CD4-positive, alpha-beta T cell treated with Interleukin-17A for 4 hours (primary cell): ENCODE measurements at places on chromosomes 12 and 14.

DNA sequence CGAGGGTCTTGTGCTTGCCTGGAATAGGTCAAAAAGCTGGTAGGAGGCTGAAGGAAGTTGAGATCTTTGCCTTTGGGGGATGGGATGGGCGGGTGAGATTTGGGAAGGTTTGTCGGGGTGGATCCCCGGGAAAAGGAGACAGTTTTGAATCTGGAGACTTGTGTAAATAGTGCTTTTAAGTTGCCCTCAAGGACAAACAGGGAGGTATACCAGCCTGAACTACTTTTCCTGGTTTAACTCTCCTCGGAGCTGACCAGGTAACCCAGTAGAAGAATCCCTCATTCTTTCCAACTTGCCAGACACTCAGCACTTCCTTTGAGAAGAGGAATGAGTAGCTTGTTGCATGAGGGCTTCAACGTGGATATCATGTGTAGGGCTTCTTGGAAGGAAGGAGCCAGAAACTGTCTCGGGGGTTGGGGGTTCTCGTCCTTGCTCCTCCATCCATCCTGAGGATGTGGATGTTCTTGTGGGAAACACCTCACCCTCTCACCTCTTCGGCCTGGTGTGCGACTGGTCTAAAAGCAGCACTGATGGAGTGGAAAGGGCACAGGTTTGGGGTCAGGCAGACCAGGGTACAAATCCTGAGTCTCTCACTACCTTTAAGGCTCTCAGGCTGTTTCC lies 1.9 kb downstream of the TEAD4 start:
- no peak for DNase-seq

- peak; percentile 54 for DNase-seq
Observed at GRCh38 chr12:11765817-11766794, 116.6 kb downstream of the ETV6 start.

GRCh38 chr12:49332441-49332861 lies 4.5 kb downstream of the C1QL4 start:
- DNase-seq: no peak

- no peak for DNase-seq
Observed at GRCh38 chr12:39309516-39309915, 133.4 kb downstream of the KIF21A start.

DNA sequence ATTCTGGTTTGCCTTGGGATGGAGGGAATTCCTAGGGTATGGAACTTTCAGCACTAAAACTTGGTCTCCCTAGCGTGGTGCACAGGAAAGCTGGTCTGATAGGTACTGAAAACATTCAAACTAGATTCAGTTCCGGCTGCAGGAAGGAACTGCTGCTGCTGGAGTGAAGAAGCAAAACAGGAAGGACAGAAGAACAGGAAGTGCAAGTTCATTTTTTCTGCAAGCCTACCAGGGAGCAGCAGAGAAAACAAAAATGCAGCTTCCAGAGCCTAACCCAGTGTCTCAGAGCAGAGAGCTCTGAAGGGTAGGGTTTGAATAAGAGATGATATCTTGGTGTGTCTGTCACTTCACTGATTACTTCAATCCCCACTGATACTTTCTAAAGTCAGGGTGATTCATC lies 165.2 kb downstream of the VRK1 start:
- peak; percentile 58 for DNase-seq

- DNase-seq: no peak
Observed at GRCh38 chr14:22614240-22614799, 16.2 kb downstream of the ABHD4 start.

DNA sequence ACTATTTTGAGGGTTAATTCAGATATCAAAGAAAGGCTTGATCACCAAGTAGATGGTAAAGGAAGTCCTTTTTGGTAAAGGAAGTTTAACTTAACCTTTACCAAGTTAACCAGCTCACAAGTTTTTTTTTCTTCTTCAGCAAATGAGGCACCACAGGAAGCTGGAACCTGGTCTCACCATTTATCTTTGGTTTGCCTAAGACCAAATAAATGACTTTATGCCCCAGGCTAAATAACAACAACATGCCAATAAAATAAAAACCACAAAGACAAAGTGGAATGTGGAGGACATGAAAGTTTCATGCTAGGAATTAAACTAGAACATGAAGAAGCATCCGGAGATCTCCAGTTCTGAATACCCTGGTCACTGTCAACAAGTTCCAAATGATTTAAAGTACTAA lies 116.8 kb upstream of the PRICKLE1 start:
- no peak for DNase-seq

- DNase-seq: no peak
Observed at GRCh38 chr12:127656266-127656665, 610.7 kb upstream of the TMEM132C start.

DNA sequence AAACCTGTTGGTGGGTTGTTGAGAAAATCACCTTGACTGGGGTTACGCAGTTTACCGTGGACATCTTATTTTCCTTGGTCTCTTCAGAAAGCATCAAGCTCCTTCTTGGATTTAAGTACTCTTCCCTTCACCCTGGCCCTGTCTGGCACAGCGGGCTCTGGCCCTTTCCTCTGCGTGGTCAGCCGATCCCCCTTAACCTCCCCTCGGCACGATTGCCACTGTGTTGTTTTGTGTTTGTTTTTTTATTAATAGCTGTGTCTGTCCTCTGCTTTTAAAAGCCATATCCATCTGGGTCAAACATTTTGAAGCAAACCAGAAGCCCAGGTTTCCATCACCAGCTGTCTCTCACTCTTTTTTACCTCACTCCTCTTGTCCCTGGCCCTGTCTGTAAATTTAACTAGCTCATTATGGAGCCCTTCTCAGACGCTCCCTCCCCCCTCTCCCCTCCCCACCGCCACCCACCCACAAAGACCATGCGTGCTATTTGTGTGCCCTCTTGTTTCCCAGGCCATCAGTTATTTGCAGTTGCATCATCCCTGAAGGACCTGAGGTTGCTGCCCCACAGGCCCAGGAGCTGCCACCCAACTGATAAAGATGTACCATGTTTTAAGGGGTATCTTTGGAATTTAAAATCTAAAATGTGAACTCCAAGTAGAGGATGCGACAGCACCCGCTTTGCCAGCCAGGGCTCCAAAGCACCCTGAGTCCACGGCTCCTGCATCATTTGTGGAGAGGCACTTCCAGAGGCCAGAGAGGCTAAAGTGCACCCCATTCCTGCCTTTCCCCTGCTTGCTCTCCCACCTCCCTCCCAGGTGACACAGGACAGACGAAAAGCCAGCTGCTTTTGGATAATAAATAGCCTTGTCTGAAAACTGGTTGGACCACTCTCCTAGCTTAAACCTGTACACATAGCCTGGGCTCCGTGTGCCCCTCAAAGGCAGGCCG lies 3.9 kb downstream of the BCL11B start:
- DNase-seq: peak; percentile 68

- DNase-seq: no peak
Observed at GRCh38 chr12:25357595-25357994, 106.9 kb upstream of the KRAS start.

DNA sequence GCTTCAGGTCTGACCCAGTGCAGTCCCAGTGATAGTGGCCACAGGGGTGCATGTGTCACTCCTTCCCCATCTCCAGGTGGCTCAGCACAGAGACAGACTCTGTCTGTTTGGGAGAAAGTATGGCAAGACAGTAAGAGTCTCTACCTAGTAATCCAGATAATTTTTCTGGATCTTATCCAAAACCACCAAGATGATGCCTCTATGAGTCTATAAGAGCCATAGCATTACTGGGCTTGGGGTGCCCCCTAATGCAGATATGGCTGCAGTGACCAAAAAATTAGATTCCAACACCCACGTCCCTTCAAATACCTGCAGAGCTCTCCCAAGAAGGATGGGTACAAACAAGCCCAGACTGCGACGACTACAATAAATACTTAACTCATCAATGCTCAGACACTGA lies 123.8 kb downstream of the GRIP1 start:
- no peak for DNase-seq

GRCh38 chr12:6292606-6293005 lies 17.9 kb upstream of the PLEKHG6 start:
- no peak for DNase-seq

GRCh38 chr12:122184517-122184916 lies 1.6 kb downstream of the LRRC43 start:
- DNase-seq: no peak

GRCh38 chr14:59046746-59047145 lies 141.7 kb upstream of the DAAM1 start:
- no peak for DNase-seq

DNA sequence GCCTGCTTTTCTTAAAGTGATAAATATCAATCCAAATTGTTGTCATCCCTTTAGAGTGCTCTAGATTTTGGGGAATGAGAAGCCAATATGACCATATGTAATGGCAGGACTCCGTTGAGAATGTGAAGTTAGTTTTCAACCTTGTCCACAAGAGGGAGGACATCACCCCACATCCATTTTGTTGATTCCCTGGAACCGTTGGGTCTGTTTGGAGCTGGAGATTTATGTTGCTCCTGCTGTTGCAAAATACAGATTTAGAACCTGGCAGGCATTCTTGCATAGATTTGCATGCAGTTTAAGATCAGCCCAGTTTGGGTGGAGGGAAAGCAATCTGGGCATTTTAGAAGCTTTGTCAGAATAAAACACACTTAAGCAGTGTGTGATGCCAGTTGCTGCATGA lies 620.1 kb downstream of the NRXN3 start:
- DNase-seq: no peak

- no peak for DNase-seq
Observed at GRCh38 chr12:110234755-110235154, 46.3 kb upstream of the ATP2A2 start.

- peak; percentile 74 for DNase-seq
Observed at GRCh38 chr12:92034858-92035401, 110.7 kb downstream of the BTG1 start.

- no peak for DNase-seq
Observed at GRCh38 chr14:61479746-61480502, 158.5 kb downstream of the PRKCH start.

GRCh38 chr14:90940318-90940962 lies 120.0 kb downstream of the RPS6KA5 start:
- DNase-seq: no peak

DNA sequence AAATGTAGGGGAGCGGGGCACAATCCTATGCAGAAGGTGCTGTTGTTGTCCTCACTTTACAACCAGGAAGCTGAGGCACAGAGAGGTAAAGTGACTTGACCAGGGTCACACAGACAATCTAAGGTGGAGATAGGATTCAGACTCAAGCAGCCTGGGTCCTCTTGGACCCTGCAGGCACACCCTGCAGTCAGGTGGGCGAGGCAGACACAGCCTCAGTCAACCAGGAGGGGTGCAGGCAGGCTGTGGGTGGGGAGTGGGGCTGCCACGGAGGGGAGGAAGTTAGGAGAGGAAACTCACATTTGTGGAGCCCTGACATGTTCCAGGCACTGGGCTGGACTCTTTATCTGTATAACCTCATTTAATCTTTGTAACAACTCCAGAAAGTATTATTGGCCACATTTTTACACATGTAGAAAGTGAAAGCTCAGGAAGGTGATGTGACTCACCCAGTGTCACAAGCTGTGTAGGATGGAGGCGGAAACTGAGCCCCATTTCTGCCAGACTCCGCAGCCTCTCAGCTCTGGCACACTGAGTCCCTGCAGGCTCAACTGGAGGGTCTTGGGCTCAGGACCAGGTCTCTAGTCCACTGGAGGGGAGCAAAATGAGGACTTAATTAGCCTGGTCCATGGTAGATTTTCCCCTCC lies 24.9 kb upstream of the CHGA start:
- peak; percentile 31 for DNase-seq

GRCh38 chr12:15982471-15982870 lies 71.3 kb downstream of the DERA start:
- no peak for DNase-seq

GRCh38 chr12:92696216-92696615 lies 6.6 kb upstream of the PLEKHG7 start:
- no peak for DNase-seq

- no peak for DNase-seq
Observed at GRCh38 chr12:52495389-52495788, 2.3 kb upstream of the KRT6A start.

GRCh38 chr12:64273527-64274403 lies 51.7 kb upstream of the KICS2 start:
- DNase-seq: peak; percentile 39

DNA sequence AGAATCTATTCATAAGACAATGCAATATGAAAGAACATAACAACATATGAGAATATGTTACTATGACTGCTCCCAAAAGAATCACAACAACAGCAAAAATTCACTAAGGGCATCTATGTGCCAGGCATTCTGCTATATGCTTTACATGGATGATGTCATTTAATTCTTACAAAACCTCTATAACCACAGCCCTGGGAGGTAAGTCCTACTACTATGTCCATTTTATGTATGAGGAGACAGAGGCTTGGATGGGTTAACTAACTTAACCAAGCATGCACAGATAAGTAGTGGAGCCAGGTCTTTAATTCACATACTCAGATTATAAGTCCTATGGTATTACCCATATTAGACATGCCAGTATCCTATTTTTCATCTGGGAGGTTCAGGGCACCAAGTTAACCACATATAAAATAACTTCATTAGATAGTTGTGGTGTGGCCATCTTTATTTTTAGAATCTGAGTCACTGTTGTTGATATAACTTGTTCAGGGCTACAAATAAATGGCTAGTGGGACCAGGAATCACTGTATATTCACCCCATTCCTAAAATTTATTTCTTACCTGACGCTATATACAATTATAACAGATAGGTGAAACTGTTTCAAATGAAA lies 33.2 kb upstream of the RAD51AP1 start:
- no peak for DNase-seq

- peak; percentile 50 for DNase-seq
Observed at GRCh38 chr12:1533602-1534304, 60.6 kb downstream of the FBXL14 start.

GRCh38 chr14:91300957-91301356 lies 56.5 kb upstream of the GPR68 start:
- no peak for DNase-seq

GRCh38 chr12:46965880-46966279 lies 113.5 kb upstream of the PCED1B start:
- DNase-seq: no peak

DNA sequence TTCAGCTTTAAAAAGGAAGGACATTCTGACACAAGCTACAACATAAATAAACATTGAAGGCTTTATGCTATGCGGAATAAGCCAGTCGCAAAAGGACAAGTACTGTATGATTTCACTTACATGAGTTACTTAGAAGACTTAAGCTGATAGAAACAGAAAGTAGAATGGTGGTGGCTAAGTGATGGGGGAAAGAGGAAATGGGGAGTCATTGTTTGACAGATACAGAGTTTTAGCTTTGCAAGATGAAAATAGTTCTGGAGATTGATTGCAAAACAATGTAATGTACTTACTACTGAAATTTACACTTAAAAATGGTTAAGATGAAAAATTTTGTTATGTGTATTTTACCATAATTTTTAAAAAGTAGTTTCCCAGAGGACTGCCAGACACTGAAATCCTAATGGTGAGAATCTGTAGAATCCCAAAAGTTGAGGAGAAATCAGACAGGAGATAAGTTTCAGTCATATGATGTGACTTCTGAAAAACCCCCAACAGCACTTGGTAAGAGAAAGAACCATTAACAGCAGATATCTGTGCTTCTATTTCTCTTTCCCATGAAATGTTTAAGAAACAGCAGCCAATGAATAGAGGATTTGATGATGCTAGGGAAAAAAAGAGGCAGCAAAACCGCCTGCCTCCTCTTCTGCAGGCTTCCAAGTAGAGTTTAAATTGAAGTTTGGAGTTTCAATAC lies 16.6 kb upstream of the CLEC2A start:
- no peak for DNase-seq

- peak; percentile 17 for DNase-seq
Observed at GRCh38 chr12:116136340-116136739, 141.2 kb downstream of the MED13L start.
